CD4-positive, alpha-beta T cell treated with Interleukin-4 for 1 hour (primary cell): ENCODE measurements at places on chromosomes 6 and 20.

- DNase-seq: no peak
Measured at GRCh38 chr6:29747688-29748250, 24.5 kb downstream of the HLA-F start.

DNA sequence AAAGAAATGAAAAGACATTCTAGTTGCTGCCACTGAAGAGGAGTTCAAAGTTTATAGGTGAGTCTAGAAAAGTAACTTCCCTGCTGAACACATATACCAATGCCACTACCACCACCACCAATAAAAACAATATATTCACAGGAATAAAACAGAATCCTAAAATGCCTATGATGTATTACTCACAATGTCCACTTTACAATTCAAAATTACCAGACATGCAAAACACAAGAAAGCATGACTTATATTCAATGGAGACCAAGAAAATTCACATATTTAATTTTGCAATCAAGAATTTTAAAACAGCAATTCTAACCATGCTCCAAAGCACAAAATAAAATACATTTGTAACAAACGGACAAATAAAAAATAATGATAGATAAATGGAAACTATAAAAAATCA lies 385.3 kb upstream of the RUNX2 start:
- no peak for DNase-seq

DNA sequence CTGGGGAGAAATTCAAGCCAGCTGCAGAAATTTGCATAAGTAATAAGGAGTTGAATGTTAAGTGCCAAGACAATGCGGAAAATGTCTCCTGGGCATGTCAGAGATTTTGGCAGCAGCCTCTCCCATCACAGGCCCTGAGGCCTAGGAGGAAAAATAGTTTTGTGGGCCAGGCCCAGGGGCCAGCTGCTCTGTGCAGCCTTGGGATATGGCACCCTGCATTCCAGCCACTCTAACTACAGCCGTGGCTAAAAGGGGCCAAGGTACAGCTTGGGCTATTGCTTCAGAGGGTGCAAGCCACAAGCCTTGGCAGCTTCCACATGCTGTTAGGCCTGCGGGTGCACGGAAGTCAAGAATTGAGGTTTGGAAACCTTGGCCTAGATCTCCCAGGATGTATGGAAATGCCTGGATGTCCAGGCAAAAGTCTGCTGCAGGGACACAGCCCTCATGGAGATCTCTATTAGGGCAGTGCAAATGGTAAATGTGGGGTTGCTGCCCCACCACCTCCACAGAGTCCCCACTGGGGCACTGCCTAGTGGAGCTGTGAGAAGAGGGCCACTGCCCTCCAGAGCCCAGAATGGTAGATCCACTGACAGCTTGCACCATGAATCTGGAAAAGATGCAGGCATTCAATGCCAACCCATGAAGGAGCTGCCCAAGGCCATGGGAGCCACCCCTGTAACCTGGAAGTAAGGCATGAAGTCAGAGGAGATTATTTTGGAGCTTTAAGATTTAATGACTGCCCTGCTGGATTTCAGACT lies 126.5 kb downstream of the DTNBP1 start:
- DNase-seq: no peak

DNA sequence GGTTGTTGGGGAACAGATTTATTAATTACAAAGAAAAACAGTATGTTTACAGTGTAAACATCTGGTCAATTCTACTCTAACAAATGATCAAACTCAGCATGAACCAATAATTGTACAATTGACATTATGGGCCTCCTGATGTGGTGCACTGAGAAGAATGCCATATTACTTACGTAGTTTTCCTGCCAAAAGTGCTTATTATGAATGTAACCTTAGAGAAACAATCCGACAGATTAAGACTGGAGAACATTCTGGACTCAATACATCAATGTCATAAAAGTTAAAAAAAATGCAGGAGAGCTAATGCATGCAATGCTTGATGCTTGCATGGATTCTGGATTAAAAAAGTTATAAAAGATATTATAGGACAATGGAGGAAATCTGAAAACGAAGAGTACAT lies 69.0 kb downstream of the LYRM4 start:
- DNase-seq: no peak

DNA sequence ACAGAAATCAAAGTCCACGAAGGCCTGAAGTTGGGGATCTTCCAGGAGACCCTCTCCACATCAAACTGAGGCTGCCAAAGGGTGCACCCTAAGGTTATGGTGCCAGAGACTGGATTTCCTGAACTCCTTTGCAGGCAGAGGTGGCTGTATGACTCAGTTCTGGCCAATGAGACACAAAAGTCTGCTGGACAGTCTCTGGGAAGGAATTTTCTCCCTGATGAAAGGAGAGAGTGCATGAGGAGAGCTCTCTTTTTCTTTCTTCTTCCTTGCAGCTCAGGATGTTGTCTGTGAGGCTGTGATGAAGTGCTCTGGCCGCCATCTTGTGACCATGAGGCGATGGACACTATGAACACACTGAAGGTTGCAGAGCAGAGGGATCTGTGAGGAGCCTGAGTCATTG lies 85.2 kb downstream of the MDGA1 start:
- no peak for DNase-seq

DNA sequence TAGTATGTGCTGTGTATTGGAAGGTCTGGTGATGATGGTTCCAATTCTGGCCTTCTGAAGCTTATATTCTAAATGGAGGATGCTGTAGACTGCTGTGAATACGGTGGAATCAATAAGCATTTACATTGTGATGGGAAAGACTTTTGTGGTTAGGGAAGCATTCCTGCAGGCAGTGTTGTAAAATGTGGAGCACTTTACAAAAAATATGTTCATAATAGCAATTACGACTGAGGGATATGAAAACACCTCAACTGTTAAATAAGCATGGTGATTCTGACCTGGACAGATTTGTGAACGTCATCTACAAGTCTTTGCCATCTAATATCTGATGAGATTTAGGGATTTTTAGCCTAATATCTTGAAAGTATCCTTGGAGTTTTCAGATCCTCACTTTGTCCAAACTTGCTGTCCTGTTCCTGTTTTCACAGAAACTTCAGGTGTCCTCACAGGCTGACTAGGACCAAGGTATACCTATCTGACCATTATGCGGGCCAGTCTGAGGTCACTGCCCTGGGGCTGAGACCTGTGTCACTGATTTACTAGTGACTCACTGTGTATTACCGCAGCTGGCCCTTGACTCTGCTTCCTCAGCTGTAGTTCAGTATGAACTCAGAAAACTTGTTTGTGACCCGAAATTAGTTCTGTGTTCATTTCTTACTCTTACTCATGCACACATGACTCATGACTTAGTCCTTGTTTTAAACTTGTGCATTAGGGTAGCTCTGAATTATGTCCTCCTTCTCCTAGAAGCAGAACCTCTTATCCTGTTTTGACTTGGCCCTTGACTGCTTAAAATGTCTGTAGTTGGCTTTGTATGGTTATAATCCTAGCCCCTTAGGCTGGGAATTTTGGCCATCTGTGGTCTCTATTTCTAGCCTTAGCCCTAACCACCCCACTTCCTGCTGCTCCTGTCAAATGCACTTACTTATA lies 343.0 kb downstream of the CDKAL1 start:
- no peak for DNase-seq

GRCh38 chr20:17990278-17990972 lies 21.6 kb downstream of the MGME1 start:
- no peak for DNase-seq

DNA sequence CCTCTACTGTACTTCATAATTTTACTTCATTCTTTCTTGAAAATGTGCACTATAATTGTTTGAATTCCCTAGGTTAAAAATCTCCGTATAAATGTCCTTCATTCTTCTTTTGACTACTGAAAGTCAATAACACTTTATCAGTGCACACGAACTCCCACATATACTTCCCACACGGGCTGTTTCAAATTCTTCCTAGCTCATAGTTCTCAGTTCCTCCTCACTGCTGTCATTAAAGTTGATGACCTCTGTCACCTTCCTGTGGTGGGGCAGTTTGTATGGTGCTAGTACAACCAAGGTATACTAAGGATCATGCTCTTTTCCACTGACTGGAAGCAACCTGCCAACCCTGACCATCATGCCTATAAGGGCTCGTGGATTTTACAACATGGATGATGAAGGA lies 40.0 kb upstream of the CD2AP start:
- DNase-seq: no peak

DNA sequence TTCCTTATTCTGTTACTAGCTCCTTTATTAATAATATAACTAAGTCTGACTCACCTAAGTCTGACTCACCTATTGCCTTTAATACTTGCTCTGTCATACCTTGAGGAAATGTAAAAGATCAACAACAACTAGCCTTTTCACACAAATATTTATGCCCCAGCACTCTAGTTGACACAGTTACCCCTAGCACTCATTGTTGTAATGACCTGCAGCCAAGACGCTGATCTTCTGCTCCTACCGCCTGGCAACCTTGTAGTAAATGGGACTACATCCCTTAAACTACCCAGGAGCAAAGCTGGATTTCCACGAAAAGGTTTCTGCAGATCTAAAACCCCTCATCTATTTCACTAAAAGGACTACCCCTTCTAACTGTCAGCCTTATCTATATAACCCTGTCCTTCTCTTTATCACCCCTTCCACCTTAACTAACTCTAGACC lies 90.0 kb downstream of the PLG start:
- DNase-seq: no peak

GRCh38 chr6:17574866-17575560 lies 25.1 kb upstream of the FAM8A1 start:
- DNase-seq: no peak

DNA sequence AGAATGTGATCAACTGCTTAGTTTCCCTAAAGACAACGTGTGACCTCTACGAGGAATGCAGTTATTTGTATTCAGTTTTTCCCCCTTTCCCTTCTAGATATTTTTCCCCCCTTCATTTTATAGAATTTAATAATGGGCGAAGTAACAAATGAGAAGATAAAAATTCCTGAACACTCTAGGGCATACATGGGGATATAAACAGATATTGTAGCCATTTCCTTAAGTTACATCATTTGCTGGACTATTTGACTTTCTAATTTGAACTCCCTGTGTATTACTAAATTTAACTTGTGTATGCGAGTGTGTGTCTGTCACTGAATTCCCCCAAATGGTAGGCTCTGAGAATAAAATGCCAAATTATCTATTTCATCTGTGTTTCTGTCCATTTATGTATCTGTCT lies 99.0 kb upstream of the ZFP64 start:
- DNase-seq: no peak

GRCh38 chr20:58956078-58956477 lies 25.0 kb upstream of the NELFCD start:
- no peak for DNase-seq

DNA sequence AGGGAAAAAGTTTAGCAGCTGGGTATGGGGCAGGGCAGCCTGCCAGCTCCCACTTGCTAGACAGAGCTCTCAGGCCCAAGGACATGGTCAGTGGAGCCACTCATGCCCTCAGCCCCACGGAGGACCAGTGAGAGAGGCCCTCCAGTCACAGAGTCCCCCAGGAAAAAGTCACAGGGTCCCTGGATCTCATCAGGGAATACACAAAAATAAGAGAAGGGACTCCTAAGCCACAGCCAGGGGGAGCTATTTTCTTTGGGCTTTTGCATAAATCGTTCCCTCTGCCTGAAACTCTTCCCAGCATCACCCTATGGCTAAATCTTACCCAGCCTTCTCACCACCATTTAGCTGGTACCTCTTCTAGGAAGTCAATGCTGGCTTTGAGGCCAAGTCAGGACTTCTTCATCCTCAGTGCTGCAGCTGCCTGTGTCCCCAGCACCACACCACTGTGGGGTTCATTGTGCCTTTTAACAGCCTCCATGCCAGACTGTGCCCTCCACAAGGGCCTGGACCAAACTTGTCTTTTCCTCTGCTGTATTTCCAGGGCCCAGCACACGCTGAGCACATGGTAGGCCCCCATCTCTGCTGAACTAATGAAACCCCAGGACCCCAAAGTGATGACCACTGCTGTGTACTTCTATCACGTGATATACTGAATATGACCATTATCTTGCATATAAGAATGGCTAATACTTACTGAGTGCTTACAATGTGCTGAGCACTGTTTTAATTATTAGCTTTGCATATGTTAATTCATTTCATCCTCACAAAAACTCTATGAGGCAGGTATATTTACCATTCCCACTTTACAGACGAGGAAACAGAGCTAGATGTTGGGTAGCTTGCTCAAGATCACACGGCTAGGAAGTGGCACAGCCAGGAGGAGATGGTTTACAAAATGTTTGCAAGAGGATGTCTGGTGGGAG lies 2.0 kb downstream of the ZNF335 start:
- no peak for DNase-seq

DNA sequence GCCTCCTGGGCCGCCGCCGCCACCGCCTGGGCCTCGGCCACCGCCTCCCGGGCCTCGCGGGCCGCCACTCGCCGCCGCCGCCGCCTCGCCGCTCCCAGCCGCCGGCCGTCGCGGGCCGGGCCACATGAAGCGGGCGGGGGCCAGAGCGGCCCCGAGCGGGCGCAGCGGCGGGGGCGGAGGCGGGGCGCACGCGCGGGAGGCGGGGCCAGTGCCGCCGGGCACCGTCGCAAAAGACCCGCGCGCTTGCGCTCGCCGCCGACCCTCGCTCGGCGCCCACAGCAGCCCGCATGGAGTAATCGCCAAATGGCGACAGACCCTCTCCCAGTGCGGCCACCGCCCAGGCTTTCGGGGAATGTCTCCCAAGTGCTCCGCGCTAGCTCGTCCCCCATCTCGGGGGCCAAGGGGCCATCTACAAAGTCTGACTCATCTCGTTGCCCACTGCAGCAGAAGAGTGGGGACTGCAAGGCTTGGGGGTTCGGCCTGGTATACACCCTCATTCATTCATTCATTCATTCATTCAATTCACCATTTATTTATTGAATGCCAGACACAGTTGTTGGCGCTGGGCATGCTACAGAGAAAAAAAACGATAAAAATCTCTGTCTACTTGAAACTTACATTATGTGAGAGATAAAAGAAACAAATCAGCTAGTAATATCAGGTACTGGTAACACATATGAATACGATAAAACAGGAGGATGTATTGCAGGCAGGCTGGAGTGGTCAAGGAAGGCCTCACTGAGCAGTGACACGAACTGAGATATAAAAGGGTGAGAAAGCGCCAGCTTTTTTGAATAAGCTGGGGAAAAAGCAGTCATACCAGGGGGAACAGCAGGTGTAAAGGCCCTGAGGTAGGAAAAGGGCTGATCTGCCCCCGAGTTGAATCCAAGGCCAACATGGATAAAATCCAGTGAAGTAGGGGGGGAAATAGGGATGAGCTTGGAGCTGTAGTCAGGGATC lies at the start of gene B4GALT5:
B4GALT5 (minus strand) TSS at position 126 of the 960 bp plus-strand sequence. CDS start 188 bp downstream, outside the sequence.
- DNase-seq: peak; percentile 64

DNA sequence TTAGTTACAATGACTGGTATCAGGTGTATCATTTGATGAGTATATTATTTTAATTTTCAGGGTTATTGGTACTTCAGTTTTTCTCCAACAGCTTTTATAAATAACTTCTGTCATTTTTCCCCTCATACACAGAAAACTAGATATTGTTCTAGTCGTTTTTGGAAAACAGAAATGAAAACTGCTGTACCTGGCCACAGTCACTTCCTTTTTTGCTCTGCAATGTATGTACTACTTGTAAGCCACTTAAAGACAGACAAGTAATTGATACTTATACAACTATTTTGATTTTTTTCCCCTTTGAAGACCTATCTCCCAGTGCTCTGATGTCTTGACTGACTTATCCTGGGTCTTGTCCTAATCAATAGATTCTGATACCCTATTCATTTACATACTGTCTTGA lies 218.6 kb upstream of the RUNX2 start:
- no peak for DNase-seq
